ENCODE measurements at places on chromosomes 16 and 17.

GRCh38 chr17:8912084-8912981 is 44.9 kb upstream of the PIK3R6 start:
- no peak for DNase-seq

DNA sequence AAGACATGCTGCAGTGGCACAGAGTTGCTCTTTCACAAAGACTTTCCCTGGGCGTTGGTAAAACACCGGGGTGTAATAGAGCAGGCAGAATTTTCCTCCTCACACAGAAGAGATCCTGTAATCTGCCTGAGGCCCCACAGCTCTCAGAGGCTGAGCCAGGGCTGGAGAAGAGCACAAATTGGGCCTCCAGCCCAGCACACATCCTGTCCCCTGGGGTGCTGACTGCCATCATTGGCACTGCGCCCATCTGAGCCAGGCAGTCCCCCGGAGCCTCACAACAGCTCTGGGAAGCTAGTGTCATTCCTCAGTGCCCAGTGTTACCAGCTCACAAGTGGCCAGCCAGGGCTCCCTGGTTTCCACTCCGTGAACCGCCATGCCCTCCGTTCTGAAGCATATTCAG is 119.4 kb downstream of the SOCS1 start:
- no peak for DNase-seq

GRCh38 chr17:65197201-65197600 is 60.0 kb downstream of the RGS9 start:
- no peak for DNase-seq

DNA sequence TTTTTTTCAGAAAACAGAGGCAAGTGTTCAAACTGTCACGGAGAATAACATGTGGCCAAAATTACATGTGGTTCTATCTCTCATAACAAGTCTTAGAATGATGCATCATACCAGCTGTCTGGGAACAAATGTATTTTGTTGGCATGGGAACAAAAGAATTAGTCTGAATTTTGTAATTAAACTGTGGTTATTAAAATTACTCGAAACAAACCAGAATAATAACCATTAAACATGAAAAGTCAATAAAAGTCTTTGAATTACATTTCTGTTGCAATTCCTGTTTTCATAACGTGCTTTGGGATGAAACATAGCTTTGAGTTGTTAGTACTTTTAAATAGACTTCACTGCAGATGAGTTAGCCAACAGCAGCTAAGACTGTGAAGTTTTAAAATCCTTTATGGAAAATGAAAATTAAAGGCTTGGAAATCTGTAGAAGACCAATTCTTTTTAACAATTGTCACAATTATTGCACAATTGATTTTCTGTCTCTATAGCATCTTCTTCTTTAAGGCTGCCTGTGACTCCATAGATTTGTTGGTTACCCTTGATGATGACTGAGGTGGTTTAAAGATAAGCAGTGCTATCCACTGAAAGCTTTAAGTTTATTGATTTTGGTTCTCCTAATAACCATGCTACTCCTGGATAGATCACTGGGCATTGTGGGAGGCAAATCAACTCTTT is 117.9 kb upstream of the AXIN2 start:
- DNase-seq = no peak

- no peak for DNase-seq
Measured at GRCh38 chr17:48313096-48313755, 116.8 kb downstream of the SKAP1 start.

DNA sequence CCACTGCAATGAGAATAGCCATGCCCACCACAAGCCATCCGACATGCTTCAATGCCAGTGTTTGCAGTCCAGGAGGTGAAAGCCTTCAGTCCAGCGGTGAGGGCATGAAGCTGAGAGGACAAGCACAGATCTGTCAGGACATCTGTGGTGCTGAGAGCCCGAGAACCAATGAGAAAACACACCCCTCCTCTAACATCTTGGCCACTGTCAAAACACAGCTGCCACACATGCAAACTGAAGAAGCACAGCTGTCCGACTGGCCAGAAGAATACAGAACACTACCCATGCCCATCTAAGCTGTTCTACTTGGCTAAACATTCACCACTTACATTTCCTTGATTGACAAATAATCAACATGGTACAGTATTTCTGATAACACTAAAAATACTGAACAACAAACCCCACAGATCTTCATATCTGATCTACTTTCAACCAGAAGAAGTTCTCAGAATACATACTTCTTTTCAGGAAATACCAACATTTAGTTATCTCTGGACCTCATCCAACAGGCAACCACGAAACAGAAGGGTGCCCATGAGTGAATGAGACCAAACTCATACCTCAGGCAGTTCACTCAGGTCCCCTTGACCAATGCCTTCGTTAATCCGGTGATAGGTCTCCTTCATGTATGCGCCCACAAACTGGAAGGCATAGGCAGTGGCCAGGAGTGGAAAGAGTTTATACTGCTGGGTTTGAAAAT is 10.2 kb upstream of the FBF1 start:
- DNase-seq = no peak

DNA sequence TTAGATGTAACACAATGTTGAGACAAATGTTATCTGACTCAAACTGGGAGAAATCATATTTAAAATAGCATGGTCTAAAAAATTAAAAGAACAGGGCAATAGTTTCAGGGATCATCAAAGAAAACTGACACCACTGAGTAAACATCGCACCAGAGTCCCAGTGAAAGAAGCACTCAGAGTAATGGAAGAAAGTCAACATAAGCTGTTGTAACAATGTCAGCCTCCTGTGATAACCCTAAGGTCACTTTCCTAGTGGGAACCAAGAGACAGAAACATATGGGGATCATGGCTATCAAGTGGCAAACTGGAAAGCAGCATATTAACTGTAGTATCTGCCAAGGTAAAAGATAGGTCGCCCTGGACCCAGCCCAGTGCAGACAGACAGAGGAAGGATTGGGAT is 160.8 kb downstream of the CA10 start:
- DNase-seq = no peak

- DNase-seq = no peak
Measured at GRCh38 chr16:57169327-57169726, 16.5 kb downstream of the PSME3IP1 start.

DNA sequence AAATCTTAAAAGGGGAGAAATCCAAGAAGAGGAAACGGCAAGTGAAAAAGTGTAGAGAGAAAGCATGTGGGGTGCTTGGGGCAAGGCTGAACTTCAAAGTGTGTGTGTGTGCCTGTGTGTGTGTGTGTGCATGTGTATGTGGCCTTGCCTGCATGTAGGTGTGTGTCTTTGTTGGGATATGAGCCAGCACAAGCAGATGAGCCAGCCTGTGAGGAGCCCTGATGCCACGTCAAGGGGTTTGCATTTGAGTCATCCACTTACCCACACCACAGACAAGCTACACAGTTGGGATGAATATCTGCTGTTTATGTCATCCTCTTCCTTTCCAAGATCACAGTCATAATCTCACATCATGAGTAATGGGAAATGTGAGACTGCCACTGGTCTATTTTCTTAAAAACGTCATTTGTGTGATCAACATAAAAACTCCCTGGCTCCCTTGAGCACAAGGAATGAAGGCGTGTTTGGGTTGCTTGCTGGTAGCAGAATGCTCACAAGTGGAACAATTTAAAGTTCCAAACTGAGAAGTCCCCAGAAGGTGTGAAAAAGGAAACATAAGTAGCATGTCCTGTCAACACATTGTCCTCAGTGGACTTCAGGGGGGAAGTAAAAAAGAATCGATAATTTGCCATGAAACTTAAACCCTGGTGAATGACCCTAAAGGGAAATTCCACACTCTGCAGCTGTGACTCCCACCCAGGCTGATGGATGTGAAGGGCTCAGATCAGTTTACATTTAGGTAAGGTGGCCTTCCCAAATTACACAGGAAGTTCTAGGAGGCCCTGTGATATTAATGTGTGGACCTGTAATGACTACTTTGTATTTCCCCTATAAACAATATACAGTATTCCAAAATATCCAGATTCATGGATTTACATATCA is 14.7 kb downstream of the KCTD19 start:
- DNase-seq = no peak

DNA sequence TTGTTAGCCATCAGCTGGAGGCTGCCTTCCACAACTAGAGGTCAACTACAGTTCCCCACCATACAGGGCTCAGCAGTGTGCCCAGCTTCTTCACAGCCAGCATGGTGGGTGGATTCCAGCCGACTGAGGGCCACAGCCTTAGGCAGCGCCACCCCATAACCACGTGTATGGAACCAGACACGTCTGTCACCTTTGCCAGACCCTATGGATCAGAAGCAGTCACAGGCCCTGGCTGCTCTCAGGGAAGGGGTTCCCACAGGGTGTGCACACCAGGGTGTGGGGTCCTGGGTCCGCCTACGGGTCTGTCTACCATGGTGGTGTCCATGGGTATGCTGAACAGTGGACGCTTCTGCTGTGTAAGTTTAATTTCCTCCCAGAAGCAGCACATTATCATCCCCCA is 265.0 kb upstream of the FOXF1 start:
- DNase-seq = no peak

DNA sequence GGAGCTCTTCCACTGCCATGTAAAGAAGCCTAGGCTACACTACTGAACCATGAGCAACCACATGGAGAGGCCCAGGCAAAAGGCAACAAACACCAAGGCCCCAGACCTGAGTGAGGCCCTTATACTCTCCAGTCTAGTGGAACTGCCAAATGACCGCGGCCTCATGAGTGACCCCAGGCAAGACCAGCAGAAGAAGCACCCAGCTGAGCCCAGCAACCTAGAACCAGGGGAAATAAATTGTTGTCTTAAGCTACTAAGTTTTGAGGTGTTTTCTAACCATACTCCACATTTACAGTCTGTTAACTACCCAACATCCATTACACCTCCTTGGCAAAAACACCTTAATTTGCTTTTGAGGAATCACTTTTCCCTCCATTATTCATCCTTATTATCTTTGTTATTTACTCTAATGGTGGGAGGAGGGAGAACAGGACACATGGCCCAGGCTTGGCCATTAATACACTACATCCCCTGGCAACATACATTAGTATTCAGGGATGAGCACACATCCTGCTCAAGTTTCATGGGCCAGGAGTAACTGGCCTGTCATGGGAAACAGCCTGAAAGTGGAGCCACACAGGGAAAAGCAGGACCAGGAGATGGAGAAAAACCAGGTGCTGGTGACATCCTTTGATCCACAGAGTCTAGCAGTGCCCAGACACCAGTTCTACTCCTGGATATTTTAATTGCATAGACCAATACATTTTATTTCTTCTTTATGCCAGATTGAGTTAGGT is 26.2 kb downstream of the SLC39A11 start:
- DNase-seq = no peak

DNA sequence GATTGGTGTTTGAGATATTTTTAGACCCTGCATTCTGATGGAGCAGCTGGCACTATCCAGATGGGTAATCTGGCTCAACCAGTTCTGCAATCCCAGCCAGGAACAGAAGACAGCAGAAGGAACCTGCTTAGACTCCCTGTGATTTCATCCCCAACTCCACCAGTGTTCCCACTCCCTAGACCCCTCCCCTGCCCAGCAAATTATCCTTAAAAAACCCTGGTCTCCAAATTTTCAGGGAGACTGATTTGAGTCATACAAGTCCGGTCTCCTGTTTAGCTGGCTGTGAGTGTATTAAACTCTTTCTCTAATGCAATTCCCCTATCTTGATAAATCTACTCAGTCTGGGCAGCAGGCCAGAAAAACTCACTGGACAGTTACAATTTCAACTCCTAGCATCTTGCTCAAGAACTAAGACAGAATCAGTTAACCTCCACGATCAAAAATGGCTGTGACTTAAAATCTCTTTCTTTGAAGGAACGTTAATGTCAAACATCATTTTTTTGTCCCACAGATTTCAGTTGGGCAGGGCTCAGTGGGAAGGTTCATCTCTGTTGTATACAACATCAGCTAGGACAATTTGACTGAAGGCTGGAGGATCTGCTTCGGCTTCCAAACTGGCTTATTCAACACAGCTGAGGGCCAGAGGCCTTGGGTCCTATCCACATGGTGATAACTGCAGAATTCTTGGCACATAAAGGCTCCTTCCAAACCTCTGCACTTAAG is 4.9 kb upstream of the RBL2 start:
- DNase-seq = no peak

GRCh38 chr16:57824888-57825287 is 22.6 kb upstream of the KIFC3 start:
- no peak for DNase-seq

DNA sequence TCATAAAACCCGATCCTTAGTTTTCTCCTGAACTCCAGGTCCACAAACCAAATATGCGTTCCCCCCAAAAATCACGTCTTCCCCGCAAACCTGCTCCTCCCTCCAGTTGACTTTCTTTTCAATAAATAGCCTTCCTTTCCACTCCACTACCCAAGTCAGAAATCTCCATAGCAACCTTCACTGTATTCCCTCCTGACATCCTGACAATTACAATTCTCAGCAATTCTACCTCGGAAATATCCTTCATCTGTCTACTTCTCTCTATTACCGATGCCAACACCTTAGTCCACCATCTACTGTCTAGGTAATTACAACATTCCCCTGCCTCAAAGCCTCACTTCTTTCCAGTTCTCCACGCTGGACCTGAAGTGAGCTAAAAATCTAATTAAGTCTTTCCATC is 50.7 kb downstream of the SMURF2 start:
- DNase-seq = no peak

DNA sequence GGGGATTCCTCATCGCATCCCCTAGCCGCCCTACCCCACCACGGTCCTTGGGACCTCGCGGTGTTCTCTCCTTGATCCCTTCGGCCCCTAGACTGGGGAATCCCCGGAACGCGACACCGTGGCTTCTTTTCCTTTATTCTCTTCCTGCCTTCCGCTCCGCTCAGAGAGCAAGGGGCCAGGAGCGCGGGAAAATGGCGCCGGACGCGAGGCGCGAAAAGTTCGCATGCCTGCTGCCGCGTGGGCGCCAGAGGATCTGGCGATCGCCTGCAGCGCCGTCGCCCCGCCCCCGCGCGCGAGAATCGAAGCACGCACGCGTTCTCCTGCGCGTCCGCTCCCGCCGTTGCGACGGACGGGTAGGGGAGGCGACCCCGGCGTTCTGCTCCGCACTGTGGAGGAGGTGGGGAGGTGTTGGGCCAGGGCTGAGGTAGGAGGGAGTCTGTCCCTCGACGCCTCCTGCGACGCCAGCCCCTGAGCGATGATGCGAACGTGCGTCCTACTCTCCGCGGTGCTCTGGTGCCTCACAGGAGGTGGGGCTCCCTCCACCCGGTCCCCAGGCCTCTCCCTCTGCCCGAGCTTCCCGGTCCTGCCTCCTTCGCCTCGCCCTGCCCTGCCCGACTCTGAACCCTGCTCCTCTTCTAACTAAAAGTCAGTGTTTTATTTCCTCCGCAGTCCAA is at the start of gene ZPBP2:
Gene ZPBP2 (plus strand): TSS at position 323 of the 674 bp plus-strand sequence. CDS start 153 bp downstream, at position 476.
- DNase-seq = no peak

DNA sequence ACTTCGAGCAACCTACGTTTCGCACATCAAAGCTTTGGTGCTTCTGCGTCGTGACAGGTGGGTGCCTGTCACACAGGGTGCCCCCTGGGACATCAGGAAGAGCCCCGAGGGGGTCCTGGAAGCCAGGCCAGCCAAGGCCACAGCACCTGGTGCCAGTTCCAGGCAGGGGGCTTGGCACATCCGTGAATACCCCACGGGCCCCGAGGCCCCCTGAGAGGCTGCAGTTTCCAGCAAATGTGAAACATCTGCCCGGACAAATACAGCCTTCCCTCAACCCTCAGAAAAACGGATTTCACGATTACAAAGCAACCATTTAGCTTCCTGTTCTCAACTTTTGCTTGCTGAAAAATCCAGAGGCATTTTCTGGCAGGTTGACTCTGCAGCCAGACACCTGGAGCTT is 109.3 kb upstream of the METRNL start:
- no peak for DNase-seq

Data from stimulated activated CD8-positive, alpha-beta memory T cell treated with anti-CD3 and anti-CD28 coated beads, Interleukin-12 subunit alpha, Interleukin-12 subunit beta, amount 100 ng/mL, for 1 hour (primary cell).